ENCODE measurements at places on chromosomes 3 and 15.

DNA sequence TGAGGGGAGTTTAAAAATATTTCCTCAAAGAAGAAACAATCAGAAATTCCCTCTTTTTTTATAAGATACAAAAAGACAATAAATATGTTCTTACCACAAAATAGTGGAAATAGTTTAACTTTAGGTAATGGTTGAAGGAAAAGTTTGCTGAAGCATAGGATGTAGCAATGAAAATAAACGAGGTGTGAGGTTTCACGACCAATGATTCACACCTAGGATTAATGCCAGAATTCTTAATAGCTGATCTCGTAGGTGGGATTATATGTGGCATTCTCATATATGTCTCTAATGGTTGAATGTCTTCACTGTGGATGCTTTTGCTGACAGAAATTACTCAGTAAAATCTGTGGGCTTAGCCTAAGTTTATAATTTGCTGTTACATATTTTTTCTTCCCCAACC lies 467.7 kb downstream of the FGF12 start:
- DNase-seq = no peak

- DNase-seq = peak; percentile 41
Observed at GRCh38 chr3:13198264-13198879, 125.1 kb upstream of the IQSEC1 start.

DNA sequence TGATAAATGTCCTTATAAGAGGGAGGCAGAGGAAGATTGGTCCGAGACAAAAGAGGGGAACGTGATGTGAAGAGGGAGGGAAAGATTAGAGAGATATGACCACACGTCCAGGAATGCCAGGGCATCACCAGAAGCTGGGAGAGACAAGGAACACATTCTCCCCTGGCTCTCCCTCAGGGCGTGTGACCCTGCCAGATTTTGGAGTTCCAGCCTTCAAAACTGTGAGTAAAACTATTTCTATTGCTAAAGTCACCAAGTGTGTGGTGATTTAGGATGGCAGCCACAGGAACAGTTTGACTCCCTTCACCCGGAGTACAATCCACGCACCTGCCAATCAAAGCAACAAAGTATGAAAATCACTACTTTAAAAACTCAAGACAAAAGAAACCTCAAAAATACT lies 32.1 kb upstream of the TJP1 start:
- no peak for DNase-seq

DNA sequence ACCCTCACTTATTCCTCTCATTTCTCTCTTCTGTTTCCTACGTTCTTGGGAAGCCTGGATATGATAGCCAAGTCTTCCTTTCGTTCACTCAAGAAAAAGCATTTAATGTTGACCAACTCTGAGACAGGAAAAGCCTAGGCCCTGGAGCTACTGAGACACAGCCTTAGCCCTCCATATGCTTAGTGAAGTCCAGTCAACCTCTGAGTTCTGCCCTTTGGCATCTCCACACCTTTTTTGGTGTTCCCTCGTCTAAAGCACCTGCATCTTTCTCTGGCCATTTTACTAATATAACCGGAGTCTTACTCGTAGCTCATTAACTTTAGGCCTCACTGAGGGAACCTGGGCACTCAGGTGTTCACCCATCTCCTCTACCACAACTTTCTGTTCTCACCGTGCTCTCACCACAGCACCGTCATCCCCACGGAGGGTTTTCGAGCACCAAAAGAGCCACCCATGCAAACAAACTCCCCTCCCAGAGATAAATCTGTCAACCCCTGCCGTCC lies 632 bp downstream of the MTHFS start:
- no peak for DNase-seq

DNA sequence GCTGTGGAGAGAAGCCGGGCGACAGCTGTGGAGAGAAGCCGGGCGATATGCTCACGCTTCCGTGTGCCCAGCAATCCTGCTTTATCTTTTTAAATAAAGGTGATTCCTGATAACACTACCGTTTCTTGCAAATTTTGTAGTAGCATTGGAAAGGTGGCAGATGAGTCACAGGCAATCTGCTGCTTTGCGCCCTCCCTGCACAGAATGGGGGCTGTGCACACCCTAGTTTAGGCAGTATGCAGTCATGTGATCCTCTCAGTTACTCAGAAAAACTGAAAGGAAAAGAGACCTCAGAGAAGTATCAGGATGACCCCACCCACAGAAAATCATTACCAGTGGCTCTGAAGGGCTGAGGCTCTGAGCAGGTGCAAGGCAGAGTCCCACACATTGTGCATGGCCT lies 24.9 kb upstream of the TMCC1 start:
- no peak for DNase-seq

- DNase-seq = no peak
Observed at GRCh38 chr15:81858586-81858985, 187.2 kb downstream of the MEX3B start.

- DNase-seq = no peak
Observed at GRCh38 chr3:128486205-128486628, 6.8 kb downstream of the GATA2 start.

DNA sequence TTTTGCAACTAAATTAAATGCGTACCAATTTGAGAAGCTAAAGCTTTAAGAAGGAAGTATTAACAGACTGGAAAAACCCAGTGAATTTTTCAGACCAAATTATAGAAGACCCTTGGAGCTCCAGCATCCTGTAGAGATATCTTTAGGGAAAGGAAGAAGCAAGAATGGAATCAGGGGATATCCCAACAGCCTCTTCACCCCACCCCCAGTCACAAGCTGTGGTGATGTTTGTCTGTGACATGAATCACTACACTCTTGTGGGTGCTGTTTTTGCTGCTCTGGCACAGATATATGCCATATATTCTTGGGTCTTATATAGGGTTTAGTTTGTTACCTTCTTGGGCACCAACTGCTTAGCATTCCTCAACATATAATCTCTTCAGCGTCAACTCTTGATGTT lies 78.5 kb upstream of the BCL6 start:
- no peak for DNase-seq

GRCh38 chr3:182565916-182566796 lies 227.1 kb upstream of the ATP11B start:
- DNase-seq = no peak

DNA sequence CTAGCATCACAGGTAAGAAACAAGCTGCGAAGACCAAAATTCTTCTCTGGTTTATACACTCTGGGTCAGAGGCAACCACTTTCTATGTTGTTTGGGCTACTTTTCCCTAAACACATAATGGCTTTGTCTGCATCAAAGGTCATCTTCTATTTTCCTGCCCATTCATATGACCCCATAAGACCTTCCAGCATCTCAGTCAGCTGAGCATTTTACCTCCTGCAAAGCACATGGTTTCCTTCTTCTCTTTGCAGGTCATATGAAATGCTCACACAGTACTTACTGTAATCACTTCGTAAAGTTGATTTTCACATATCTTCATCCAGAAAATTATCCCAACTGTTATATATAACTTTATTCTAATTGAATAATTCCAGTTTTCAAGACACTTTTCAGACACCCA lies 34.8 kb downstream of the LIPC start:
- DNase-seq = no peak

DNA sequence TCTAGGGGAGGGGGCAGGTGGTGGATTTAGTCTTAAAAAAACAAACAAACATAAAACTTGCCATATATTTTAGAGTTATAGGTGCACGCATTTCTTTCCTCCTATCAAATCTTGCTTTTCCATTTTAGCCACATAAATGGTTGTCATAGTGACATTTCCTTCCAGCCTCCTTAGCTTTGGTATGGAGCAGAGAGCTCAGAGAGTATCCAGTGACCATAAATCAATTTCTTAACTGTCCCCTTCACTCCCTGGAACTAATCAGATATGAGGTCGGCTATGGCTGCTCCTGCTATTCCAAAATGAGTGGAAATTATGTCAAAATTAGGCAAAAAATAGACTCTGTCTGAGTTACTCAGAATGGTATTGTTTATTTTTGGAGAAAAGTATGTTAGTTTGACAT lies 164.5 kb downstream of the EBLN2 start:
- DNase-seq = no peak

- no peak for DNase-seq
Observed at GRCh38 chr3:195312714-195313113, 41.8 kb upstream of the XXYLT1 start.

GRCh38 chr3:170802164-170803151 lies 67.5 kb downstream of the RPL22L1 start:
- no peak for DNase-seq

DNA sequence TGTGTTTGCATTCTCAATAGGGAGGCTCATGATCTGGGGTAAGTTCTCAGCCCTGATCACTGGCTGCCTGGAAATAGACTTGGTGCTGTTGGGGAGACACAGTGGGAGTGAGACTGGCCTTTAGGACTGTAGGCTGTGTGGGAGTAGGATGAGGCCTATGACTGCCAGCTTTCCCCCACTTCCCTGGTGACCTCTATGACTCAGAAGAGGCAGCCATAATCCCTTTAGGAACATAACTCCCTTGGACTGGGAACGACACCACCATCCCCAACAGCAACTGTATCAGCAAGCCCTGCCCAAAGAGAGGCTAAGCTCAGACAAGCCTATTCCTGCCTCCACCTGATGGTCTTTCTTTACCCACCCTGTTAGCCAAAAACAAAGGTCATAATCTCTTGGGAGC lies 91.3 kb downstream of the SUCNR1 start:
- DNase-seq = no peak

GRCh38 chr3:32392536-32393302 lies 1.1 kb downstream of the CMTM7 start:
- DNase-seq = peak; percentile 67

GRCh38 chr3:150014782-150015181 lies 44.1 kb upstream of the PFN2 start:
- no peak for DNase-seq

GRCh38 chr3:55718521-55718921 lies 231.4 kb upstream of the WNT5A start:
- DNase-seq = no peak

DNA sequence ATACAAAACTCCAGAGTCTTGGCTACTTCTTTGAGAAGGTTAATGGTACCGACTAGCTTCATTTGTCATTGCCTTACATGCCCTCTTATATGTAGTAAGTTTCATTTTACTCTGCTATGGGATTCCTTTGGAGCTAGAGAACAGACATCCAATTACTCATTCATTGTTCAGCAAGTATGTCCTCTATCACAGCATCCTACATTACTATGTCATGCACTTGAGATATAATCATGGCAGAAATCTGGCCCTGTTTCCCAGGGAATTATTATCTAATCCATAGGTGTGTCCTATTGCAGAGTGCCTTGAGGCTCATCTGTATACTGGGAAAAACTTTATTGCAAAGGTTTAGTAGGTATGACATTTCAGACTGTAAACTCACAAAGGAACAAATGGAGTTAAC lies 333.1 kb upstream of the NECTIN3 start:
- no peak for DNase-seq

DNA sequence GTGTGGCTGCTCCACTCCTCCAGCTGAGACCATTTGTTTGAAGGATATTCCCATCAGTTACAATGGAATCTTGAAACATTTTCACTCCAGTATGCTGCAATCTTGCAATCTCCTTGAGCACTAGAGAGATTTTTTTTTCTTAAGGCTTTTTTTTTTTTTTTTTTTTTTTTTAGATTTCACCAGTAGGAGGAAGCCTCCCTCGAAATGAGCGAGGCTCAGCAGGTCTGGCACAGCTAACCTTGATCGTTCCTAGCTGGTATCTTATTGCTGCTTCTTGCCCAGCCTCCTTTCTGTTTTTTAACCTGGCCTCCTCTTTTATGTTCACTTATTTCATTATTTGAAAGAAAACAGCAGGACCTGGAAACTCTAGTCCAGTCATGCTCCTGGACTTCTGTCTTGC lies 48.1 kb downstream of the RAP2B start:
- no peak for DNase-seq

DNA sequence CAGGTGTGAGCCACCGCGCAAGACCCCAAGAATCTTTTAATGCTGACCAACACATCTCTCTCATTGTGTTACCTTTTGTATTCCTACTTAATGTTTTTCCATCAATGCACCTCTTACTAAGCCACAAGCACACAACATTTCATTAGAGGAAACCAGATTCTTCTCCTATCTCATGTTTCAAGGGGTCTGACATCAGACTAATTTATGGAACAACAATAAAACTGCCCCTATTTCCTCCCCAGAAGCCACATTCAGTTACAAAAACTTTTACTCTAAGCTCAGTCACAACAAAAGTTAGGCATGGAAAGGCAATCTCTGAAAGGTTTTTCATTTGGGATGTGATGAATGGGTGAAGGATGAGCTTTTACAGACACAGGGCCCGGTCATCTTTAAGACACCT lies 251.8 kb downstream of the MAGI1 start:
- DNase-seq = no peak

DNA sequence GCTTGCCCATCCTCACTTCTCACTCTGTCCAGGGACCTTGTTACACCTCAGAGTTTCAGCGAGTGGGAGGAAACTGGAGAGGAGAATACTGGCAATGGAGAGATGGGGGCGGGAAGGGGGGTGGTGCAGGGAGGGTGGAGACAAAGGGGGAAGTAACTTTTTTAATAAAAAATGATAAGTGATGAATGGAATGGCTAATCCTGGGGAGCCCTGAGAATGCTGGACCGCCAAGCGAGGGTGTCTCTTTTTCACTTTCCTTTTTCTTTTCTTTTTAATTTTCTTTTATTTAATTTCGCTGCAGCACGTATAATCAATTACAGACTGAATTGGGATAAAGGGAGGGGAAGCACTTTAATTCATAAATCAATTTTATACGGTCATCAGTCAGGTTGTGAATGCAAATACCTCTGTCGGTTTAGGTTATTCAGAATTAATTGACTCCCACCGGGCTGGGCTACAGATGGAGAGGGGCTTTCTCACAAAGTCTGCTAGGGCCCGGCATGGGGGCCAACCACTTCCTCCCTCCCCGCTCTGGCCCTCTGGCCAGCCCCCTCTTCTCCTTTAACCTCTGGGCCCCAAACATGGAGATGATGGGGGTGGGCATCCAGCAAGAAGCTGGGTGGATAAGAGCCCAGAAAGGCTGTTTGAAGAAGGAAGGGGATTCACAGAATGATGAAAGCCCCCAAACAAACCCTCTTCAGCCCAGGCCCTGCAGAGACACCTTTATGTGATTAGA lies 106.8 kb upstream of the BOC start:
- DNase-seq = no peak

DNA sequence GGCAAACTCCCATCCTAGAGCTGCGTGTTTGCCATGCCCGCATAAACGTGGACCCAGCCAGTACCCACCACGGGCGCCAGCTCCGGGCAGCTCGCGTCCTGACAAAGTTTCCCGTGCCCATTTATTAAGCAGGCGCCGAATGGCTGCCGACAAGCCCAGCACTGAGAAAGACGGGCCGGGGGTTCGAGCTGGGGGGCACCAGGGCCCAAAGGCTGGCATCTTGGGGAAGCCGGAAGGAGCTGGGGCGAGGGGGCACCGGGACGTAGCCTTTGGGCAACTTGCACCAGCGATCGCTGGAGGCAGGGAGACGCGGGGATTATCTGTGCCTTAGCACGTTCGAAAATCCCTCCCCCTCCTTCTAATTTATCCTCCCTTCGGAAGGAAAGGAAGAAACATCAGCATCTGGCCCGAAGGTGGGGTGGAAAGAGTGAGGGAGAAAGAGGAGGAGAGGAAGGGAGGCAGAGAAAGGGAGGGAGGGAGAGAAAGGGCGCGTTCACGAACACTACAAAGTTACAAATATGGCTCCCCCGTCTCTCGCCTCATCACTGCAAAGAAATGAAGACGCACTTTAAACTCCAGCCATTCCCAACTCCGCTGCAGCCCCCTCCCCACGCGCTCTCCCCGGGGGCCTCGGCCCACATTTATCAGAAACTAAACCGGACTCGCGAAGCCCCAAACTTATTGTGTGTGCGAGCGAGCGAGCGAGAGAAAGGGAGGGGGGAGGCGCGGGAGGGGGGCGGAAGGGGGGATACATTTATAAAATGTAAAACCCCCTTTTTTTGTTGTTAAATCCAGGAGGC lies 1.0 kb downstream of the ANP32A start:
- DNase-seq = peak; percentile 86

- no peak for DNase-seq
Observed at GRCh38 chr3:80688814-80689213, 921.0 kb upstream of the ROBO1 start.
